ENCODE measurements at places on chromosomes 2 and 18.

DNA sequence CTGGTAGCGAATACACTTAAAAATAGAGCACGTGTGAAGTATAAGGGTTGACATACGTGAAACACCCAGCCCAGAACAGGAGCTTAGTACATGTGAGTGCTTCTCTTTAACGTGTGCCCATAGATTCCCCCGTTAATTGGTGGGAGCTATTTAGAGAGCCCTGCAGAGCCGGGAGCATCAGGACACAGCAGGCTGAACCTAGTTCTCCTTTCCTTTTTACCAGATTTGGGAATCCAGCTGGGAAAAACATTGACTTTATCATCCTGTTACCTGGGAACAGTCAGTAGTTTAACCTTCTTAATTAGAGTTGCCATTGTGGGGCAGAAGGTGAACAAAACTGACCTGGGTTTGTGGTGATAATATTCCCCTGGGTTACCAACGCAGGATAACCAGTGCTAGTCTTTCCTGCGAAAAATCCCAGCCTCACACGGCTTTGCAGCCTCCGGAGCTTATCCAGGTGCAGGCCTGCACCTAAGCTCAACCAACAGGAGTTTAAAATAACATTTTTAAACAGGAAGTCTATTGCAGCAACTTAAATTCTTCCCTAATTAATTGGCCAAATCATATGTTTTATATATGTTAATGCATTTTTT, 78.1 kb upstream of the SPTBN1 start:
- no peak for DNase-seq

GRCh38 chr2:119407430-119408220, 24.0 kb upstream of the TMEM37 start:
- DNase-seq: no peak

- no peak for DNase-seq
These were observed 3.9 kb downstream of the MAP3K19 start for GRCh38 chr2:135043345-135043744.

DNA sequence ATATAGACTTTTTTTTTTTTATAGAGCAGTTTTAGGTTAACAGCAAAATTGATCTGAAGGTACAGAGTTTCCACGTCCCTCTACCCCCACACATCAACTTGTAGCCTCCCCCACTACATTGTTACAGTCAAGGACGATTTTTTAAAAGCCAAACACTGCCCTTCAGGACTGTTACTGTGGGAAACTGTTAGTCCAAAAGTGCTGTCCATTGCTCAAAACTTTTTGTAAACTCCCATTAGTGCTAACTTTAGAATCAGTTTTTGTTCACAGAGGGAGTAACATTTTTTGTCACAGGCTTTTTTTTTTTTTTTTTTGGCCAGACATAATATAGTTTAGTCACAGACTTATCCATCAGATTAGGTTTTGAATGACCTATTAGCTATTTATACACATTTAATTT, 24.1 kb downstream of the ELP2 start:
- DNase-seq: no peak

DNA sequence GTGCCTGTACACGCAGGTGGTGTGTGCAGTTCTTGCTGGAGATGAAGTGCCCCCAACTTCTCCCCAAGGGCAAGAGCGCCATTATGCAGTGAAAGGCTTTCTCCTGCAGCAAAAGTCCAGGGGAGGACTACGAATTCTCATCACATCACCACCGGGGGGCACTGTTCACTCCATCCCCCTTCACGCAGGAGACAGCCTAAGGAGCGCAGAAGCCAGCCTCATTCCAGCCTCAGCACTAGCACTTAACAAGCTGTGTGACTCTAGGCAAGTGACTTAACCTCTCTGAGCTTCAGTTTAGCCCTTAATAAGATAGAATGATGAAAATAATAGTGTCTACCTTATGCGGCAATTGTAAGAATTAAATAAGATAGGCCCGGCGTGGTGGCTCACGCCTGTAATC, 32.3 kb downstream of the DNMT3A start:
- DNase-seq: peak; percentile 55

- no peak for DNase-seq
These were observed 402.0 kb upstream of the MMADHC start for GRCh38 chr2:149989447-149990063.

DNA sequence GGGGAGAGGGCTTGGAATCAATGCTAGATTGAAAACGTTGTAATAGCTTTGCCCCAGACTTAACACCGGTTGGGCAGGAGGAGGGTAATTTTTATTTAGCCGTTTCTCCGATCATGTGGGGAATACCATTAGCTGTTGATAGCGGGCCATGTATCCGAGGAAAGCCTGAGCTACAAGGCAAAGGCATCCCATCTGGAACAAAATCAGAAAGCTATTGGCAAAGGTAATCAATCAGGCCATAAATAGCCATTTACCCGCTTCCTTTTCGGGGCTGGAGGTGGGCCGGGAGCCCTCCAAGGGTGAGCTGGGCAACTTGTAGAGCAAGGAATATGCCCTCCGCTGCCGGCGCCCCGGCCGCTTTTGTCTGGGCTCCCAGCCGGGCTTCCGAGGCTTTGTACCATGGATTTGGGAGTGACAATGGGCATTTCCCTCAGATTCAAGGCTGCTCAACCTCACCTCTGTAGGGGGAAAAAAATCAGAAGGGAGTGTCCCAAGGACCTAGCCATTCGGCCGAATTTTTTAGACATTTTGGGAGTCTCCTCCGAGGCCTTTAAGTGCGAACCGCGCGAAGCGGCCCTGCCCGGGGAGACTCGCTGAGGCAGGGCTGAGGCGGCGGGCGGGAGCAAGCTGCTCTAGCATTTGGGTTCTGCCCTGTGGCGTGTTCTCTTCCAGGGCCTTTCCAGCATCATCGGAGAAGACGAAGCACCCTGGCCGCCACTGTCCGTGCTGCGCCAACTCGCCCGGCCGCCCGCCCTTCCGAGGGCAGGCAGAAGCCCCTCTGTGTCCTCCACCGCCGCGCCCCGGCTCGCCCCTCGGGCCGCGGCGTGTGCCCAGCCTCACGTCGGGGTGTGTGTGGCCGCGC, 1.1 kb upstream of the HOXD9 start:
- DNase-seq: no peak

GRCh38 chr18:78642296-78642951, 337.2 kb upstream of the SALL3 start:
- DNase-seq: no peak

DNA sequence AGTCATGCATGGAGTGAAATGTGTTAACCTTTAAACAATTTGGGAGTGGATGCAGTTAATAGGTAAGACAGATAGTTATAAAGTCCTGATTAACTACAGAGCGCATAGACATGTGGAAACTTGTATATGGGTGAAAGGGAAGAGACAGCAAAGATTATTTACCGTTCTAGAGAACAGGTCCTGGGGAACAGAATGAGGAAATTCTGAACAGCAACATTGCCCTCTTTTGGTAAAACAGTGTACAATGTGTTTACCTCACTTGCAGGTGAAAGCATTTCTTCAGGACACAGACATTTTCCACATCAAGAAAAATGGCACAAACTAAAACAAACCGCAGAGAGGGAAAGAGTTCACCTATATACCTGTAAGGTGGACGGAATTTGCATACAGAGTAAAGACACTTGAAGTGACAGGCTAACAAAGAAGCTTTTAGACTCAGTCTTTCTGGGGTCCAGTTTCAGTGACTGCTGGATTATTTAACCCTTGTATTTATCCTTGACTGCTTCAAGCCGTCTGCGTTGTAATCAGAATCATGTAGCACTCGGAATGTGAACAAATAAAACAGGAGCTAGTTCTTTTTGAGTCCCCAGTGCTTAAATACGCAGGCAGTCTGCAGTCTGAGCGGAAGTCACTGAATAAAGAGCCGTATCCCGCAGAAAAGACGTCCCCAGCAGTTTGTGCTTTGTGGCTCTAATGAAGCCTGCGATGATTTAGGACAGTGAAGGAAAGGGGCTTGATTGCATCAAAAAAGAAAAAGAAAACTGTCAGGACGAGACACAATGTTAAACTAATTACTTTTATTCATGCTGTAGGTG, 364.8 kb upstream of the GALNT5 start:
- DNase-seq: peak; percentile 11

GRCh38 chr2:147855316-147855715, 10.5 kb downstream of the ACVR2A start:
- no peak for DNase-seq

DNA sequence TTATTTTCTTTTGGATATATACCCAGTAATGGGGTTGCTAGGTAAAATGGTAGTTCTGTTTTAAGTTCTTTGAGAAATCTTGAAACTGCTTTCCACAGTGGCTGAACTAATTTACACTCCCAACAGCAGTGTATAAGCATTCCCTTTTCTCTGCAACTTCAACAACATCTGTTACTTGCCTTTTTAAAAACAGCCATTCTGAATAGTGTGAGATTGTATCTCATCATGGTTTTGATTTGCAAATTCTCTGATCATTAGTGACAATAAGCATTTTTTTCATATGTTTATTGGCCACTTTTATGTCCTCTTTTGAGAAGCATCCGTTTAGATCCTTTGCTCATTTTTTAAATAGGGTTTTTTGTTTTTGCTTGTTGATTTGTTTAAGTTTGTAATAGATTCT, 291.3 kb upstream of the COL3A1 start:
- DNase-seq: no peak

DNA sequence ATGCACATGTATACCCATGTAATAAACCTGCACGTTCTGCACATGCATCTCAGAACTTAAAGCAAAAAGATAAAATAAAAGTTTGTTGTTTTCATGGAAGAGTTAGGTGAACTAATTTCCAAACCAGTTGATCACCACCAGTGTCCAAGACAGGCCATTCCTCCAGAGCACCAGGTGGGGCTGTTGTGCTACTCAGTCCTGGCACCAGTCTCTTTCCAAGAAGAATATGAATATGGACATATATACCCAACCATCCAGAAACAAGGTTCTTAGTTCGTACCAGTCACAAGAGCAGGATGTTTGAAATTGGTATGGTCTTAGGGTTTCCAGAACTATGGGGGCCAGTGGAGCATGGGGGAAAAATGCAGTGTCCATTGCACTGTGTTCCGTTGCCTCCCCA, 17.2 kb upstream of the TNP1 start:
- DNase-seq: no peak

DNA sequence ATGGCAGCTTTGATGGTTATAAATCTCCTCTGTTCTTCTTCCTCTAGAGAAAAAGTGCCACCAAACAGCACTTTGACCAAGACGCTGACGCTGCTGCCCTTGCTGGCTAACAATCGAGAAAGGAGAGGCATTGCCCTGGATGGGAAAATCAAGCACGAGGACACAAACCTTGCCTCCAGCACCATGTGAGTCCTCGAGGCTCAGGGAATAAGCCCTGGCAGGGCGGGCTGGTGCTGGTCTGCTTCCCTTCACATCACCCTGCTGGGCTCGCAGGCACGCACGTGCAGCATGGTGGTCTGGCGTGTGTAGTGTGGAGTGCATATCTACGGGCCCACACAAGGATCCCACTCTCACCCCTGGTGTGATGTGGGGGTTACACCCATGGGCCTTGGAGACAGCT, 19.4 kb upstream of the DGKD start:
- DNase-seq: no peak

DNA sequence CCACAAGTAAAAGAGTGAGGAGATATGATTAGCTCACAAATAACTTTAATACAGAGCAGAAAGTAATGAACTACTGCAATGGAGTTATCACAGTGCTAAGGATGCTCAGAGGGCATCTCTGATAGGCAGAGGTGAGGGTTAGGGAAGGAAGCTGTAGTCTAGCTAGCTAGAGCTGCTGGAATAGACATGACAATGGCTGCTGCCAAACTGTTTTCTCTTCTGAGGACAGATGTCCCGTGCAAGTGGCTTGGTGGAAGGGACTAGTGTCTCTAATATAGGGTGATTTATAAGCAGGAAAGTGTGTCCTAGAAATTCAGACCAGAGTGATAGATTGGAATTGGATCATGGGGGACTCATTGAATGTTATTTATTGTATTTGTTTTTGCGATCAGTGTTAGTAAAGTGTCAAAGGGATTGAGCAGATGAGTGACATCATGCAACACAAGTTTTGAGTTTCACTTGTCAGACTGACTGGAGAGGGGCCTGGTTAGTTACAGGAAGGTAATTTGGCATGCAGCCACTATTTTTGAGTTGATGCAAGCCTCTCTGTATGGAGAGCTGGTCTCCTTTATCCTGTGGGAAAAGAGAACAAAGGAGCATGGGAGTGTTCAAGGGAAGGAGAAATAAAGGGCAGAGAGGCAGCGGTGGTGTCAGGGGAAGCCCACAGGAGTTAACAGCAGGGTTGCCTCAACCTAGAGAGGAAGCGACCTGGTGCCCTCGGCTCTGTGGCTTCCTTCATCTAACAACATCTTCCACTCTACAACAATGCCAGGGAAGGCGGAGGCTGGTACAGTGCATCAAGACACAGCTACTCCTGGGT, 1.9 kb downstream of the CTLA4 start:
- peak; percentile 73 for DNase-seq

DNA sequence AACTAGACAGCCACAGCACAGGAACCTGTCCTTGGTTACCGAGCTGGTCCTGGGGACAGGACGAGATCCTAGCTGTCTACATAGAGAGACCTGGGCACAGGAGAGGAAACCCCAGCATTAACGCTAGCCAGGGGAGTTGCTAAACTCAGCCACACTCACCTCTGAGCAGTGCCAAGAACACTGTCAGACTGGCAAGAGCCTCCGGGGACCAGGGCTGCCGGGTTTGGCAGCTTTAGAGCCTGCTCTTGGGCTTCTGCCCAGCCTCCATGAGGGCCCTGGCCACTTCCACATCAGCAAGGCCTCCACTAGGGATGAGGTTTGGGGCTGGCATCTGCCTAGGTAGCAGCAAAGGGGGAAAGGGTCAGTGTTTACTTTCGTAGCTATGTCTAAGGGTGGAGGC, 6.7 kb downstream of the TMBIM1 start:
- no peak for DNase-seq

DNA sequence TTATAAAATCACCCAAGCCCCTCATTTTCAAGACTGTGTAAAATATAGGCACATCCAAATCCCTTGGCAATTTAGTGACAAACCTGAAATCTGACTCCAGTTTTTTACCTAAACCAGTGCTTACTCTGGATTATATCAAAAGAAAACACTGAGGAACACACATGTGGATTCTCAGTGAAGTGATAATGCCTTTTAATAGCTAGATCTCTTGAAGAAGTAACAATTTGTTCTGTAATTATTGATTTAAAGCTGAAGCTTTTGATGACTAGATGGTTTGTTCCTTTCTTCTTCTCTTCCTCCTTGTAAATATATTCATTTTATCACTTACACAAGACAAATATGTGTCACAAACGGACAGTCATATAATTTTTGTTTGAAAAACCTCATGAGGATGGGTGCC, 894.6 kb downstream of the DCC start:
- no peak for DNase-seq

- DNase-seq: no peak
These were observed 474.6 kb downstream of the EPHA4 start for GRCh38 chr2:221097568-221097915.

- no peak for DNase-seq
These were observed 134.8 kb downstream of the SLC8A1 start for GRCh38 chr2:40317046-40317445.

DNA sequence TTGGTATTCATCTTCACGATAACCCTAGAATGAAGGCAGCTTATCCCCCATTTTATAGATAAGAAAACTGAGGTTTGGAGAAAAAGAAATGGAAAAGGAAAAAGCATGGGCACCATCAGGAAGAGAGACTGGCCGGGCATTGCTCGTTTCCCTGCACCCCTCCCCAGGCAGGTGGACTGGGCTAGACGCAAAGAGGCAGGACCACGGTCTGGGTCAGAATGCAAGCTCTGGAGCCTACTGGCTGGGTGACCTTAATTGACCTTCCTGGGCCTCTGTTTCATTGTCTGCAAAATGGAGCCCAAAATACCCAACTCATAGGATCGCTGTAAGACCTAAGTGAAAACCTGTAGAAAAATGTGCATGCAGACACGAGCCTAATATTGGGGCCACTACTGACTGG, 135.3 kb upstream of the GLI2 start:
- DNase-seq: no peak
